Epithelial cell of prostate (primary cell): ENCODE measurements at places on chromosomes 4 and X.

DNA sequence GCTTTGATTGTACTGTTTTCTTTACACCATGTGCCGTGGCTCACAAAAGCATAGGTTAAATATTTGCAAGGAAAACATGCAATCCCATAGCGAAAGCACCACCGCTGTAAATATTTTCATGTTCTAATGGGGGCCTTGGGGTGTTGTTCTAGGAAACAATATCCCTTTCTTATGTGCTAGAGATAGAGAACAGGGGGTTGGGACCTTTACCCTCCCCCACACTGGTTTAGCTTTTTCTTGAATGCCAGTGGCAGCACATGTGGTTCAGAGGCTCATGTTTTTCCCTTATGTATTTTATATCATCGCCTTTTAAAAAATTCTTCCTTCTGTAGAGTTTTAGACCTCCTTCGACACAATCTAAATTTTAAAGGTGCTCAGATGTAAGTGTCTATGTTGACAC lies 422.6 kb upstream of the TENM3 start:
- no peak for DNase-seq

- DNase-seq = no peak
Observed at GRCh38 chrX:30220661-30221060, 5.3 kb downstream of the MAGEB2 start.

DNA sequence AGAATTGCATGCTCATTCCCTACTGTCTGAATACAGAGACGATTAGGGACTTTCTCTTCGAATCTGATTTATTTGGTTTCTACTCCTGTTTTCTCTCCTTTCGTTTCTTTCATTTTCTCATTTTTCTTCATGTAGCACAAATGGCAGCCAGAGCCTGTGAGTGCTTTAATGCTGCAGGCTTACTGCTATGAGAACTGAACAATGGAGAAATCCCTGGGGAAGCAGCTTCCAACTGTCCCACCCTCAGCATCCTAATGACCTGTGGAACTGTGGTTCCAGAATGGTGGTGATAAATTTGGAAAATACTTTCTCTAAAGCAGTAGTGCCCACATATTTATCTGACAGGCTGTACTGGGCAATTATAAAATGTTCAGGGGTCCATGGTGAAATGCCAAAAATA lies 930.4 kb downstream of the DMD start:
- no peak for DNase-seq

- DNase-seq = no peak
Observed at GRCh38 chr4:71140563-71140962, 147.1 kb downstream of the DCK start.

- DNase-seq = no peak
Observed at GRCh38 chr4:173543266-173543665, 13.2 kb upstream of the HAND2 start.

- no peak for DNase-seq
Observed at GRCh38 chr4:52019936-52020657, at the start of gene LRRC66. LRRC66 (minus strand) TSS chr4:52020363; CDS start chr4:52017613, 2,750 bp downstream.

DNA sequence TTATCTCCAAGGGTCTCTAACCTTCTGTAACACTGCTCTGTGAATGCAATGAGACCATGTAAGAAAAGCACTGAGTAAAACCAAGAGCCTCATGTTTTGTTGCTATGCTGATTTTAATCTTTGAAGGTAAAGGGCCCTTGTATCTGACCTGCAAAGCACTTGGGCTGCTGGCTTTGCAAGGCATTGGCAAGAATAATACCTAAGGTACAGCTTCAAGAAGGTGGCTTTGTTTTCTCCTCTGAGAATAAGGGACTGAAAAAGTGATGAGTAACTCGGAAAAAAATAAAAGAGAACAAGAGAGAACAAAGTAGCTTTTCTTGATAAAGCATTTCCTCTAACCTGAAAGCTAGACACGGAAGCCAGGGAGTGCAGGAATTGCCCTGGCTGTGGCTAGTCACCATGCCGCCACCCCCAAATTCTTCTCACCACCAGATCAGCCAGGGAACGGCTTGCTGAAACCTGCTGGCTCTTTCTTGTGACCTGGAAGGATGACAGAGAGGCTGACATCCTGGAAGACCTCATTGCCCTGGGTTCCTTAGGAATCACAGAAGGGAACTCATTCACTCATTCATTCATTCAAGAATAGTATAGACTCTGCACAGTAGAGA lies 41.8 kb upstream of the HS3ST1 start:
- peak; percentile 78 for DNase-seq

DNA sequence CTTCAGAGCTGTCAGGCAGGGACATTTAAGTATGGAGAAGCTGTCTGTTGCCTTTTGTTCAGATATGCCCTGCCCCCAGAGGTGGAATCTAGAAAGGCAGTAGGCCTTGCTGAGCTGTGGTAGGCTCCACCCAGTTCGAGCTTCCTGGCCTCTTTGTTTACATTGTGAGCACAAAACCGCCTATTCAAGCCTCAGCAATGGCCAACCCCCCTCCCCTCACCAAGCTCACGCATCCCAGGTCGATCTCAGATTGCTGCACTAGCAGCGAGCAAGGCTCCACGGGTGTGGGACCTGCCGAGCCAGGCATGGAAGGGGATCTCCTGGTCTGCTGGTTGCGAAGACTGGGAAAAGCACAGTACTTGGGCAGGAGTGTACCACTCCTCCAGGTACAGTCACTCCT lies 59.3 kb downstream of the ZNF674 start:
- DNase-seq = no peak

DNA sequence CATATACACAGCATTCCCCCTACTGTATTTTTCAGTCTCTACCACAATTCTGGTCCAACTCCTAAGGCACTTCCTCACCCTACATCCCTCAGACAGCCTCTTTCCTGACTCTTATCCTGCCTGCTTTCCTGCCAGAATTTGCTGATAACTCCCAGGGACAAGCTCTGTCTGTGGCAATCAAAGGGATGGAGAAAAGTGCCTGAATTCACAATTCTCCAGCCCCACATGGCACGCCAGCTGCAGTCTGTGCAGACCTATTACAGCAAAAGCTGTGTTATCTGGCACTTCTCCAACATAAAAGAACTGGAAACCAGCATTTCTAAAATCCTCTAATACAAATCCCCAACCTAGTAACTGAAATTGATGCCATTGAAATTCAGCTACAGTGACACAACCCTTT lies 404.8 kb downstream of the KLHL13 start:
- DNase-seq = no peak
